ENCODE measurements at places on chromosomes 3 and 15.

DNA sequence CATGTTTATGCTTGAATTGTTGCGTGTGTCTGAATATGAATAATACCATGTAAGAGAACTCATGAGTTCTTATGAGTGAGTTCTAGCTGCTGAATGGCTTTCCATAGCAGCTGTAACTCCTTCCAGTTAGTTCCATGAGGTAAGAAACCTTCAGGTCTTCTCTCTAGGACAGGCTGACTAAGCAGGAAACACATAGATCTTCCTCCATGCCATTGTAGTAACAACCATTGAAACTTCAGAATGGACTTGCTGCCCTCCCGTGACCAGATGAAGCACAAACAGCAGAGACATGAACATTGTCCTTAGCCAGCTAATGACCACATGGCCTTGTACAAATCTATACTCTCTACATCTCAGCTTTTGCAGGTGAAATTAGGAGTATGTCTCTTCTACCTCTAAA lies 200.0 kb downstream of the ZNF385D start:
- H3K27me3 ChIP-seq = no peaks in the 10 kb centered on the region
- no peaks in the 10 kb centered on the region for H3K4me1 ChIP-seq
- no peak for DNase-seq
- no peak overlapping the region for H3K4me3 ChIP-seq
- H3K36me3 ChIP-seq = no peaks in the 10 kb centered on the region

DNA sequence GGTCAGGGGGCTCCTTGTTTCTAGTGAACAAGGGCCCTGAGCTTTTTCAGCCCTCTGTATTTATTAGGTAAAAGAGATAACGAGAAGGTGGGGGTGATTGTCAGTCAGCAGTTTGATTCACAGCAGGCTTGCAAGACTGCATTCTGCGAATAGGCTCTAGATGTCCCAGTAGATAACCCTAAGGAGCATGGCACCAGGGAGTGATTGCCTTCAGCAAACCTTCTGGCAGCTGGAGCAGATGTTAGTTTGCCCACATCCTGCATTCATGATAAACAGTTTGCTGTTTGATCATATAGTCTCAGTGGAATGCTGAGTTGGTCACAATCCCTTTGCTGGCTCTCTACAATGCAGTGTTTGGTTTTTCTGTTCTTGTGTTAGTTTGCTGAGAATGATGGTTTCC lies 161.3 kb upstream of the GADL1 start:
- no peak overlapping the region for H3K27ac ChIP-seq
- H3K4me1 ChIP-seq = no peaks in the 10 kb centered on the region
- no peak overlapping the region for H3K4me3 ChIP-seq
- peaks cover 4% of the 10 kb centered on the region for H3K36me3 ChIP-seq
- H3K27me3 ChIP-seq = no peaks in the 10 kb centered on the region

DNA sequence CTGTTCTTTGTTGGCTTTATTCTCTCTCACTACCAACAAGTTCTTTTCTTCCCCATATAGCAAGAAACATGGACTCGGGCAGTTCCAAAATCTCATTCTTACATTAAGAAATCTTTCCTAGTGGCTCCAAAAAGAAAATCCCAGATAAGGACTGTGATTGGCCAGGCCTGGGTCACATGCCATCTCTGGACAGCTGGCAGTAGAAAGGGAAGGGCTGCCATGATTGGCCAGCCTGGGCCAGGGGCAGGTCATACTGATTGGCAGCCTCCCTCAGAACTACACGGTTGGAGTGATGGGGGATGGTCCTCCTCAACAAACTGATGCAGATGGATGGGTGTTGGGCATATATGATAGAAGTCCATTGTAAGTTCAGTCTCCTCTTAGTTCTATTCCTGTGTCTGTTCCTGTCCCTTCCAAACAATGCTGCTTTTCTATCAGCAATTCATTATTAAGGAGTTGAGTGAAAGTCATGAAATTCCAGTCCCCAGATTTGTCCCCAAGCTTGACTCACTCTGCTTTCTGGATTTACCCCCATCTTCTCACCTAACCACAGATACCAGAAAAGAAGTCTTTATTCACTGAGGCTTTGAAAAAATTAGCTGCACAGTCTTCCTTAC lies 175.5 kb downstream of the ATG7 start:
- H3K27ac ChIP-seq = no peak overlapping the region
- peaks cover 3% of the 10 kb centered on the region for H3K36me3 ChIP-seq
- H3K27me3 ChIP-seq = no peaks in the 10 kb centered on the region

DNA sequence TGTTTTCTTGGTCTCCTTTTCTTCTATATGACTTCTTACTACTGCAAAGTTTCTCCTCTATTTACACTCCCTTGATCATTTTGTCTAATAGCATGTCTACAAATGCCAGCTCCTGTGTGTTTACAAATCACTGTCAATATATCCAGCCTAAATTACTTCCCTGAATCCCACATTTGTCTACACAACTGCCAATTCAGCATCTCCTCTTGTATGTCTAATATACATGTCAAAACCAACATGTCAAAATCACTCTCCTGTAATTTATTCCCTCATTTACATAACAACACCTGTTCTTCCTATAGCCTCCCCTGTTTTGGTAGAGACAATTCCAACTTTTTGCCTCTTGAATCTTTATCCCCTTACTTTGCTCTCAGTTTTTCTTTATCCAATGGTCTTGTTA lies 359.3 kb downstream of the PLOD2 start:
- no peak overlapping the region for H3K4me3 ChIP-seq
- H3K4me1 ChIP-seq = peaks cover 31% of the 10 kb centered on the region
- DNase-seq = no peak
- no peak overlapping the region for H3K27ac ChIP-seq
- no peaks in the 10 kb centered on the region for H3K27me3 ChIP-seq

DNA sequence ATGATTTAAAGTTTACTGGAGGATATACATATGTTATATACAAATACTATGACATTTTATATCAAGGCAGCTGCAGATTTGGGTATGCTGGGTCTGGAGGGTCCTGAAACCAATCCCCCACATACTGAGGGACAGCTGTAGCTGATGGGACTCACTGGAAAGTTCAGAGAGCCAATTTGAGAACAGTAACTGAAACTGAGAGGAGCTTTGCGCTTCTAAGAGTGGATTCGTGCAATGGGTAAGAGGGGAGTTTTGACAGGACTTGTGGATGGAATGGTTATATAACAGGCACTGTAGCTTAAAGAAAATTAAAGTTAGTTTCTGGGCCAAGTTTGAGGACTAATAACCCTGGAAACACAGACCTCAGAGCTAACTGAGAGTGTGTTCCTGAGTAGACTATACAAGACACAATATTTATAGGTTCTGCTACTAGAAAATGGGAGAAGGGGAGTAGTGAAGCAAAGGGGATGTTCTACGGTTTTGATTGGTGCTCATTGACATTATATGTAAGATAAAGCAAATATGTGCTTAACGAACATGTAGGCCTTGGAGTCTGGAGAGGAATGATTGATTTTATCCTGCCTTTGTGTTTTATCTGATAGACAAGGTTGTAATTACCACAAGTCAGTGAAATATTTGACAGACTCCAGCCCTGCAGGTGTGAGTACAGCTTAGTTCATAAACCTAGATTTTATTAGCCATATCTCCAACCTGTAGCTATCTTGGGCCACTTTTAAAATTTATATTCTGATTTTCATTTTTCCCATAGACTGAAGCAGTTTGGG lies 4.8 kb upstream of the ZMAT3 start:
- no peak for DNase-seq
- H3K4me3 ChIP-seq = no peak overlapping the region
- H3K27me3 ChIP-seq = no peaks in the 10 kb centered on the region
- H3K4me1 ChIP-seq = peaks cover 5% of the 10 kb centered on the region
- H3K27ac ChIP-seq = no peak overlapping the region

DNA sequence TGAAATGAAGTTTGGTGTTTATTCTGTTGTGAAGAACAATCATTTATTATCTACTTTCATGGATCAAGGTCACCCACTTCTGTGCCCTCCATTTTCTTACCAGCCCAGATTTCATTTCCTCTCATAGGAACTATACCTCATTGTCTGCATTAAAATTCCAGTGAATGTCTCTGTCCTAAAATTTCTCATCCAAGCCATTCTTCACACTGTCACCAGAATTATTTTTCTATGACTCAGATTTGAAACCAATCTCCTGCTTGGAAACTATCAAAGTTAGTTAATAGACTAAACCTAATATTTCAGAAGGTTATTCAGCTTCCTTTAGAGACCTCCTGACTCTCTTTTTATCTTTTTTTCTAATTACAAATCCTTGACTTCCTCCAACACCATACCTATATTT lies 364.1 kb upstream of the CBLB start:
- no peak for DNase-seq
- H3K4me1 ChIP-seq = peaks cover 15% of the 10 kb centered on the region
- H3K4me3 ChIP-seq = no peak overlapping the region
- H3K36me3 ChIP-seq = no peaks in the 10 kb centered on the region

GRCh38 chr3:188624384-188624783 lies 470.4 kb downstream of the LPP start:
- H3K27ac ChIP-seq = peak overlapping the region; percentile 92
- peak overlapping the region; percentile 29 for H3K4me3 ChIP-seq
- H3K4me1 ChIP-seq = peaks cover 50% of the 10 kb centered on the region
- H3K27me3 ChIP-seq = no peaks in the 10 kb centered on the region
- peaks cover 8% of the 10 kb centered on the region for H3K36me3 ChIP-seq
- no peak for DNase-seq

DNA sequence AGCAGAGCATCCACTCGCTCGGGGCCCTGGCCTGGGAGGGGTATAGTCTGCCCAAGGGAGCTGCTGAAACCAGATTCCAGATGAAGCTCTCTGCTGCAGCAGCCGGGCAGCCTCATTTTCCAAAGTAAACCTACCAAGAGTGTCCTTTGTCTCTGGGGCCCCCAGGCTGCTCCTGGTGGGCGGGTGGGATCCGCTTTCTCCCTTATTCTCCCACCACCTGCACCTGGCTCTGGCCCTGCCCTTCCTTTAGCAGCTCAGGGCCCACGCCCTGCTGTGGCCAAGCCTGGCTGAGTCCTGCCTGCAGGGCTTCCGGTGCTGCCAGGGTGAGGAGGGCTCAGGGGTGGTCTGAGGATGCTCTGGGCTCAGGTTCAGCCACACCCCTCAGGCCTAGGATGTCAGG lies 13.0 kb downstream of the SCN5A start:
- H3K4me1 ChIP-seq = peaks cover 4% of the 10 kb centered on the region
- no peak overlapping the region for H3K27ac ChIP-seq
- DNase-seq = no peak
- H3K4me3 ChIP-seq = no peak overlapping the region

DNA sequence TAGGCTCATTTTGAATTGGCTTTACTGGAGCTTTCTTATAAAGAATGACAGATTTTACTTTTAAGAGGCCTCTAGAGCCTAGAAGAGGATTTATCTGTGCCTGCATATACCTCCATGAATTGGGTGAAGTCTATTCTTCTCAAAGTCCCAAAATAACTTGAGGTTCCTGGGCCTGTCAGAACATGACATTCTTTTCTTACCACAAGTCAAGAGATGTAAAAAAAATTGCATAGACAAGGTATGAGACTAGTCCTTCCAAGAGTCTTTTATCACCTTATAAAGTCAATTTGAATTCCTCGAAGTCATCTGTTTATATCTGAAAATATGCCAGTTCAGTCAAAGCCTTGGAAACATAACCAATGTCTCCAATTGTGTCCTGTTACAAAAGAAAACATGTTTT lies 17.2 kb upstream of the CD200 start:
- no peak for DNase-seq
- no peaks in the 10 kb centered on the region for H3K4me1 ChIP-seq
- no peaks in the 10 kb centered on the region for H3K36me3 ChIP-seq
- no peaks in the 10 kb centered on the region for H3K27me3 ChIP-seq
- H3K27ac ChIP-seq = no peak overlapping the region

- H3K27ac ChIP-seq = no peak overlapping the region
- H3K36me3 ChIP-seq = no peaks in the 10 kb centered on the region
- H3K27me3 ChIP-seq = peaks cover 7% of the 10 kb centered on the region
- no peak for DNase-seq
- no peaks in the 10 kb centered on the region for H3K4me1 ChIP-seq
These were observed 78.3 kb downstream of the RSL24D1 start for GRCh38 chr15:55118344-55118870.

- no peak overlapping the region for H3K4me3 ChIP-seq
- no peaks in the 10 kb centered on the region for H3K27me3 ChIP-seq
- no peak overlapping the region for H3K27ac ChIP-seq
- peaks cover 7% of the 10 kb centered on the region for H3K36me3 ChIP-seq
- DNase-seq = no peak
These were observed 39.5 kb downstream of the GOLGA6A start for GRCh38 chr15:74042603-74043424.

DNA sequence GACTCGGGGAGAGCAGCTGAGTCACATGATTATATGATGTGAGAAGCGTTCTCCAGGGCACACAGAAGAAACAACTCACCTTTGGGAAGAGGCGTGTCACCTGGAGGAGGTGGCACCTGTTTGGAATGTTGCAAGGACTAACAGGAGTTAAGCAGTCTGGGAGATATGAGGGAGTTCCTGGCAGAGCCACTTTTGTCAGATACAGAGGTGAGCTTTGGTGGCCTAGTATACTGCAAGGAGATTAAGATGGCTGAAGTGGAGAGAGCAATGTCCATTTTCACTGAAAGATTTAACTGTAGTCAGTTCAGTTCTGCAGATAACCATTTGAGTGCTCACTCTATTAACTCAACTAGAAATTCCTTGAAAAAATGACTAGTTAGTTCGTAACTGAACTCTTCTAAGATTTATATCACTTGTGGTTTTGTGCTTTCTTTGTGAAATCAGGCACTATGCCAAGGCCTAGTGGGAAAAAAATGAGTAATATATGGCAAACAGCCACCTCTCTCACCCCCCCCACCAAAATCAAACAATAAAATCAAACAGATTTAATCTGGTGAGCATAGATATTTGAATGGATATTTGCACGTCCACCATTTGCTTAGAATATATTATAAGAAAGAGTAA lies 61.3 kb downstream of the CRYBG3 start:
- H3K4me1 ChIP-seq = peaks cover 10% of the 10 kb centered on the region
- H3K27me3 ChIP-seq = no peaks in the 10 kb centered on the region
- DNase-seq = no peak
- no peak overlapping the region for H3K27ac ChIP-seq
- no peak overlapping the region for H3K4me3 ChIP-seq

GRCh38 chr3:179272385-179272784 lies 21.5 kb upstream of the KCNMB3 start:
- H3K36me3 ChIP-seq = no peaks in the 10 kb centered on the region
- no peak overlapping the region for H3K27ac ChIP-seq
- H3K27me3 ChIP-seq = no peaks in the 10 kb centered on the region
- no peak overlapping the region for H3K4me3 ChIP-seq
- no peak for DNase-seq

GRCh38 chr3:129061023-129061887 lies 676 bp downstream of the GP9 start:
- H3K27me3 ChIP-seq = peaks cover 20% of the 10 kb centered on the region
- H3K27ac ChIP-seq = no peak overlapping the region
- H3K36me3 ChIP-seq = no peaks in the 10 kb centered on the region
- no peak for DNase-seq

GRCh38 chr3:114718898-114719210 lies 425.0 kb downstream of the TIGIT start:
- no peak overlapping the region for H3K27ac ChIP-seq
- no peaks in the 10 kb centered on the region for H3K36me3 ChIP-seq
- peaks cover 3% of the 10 kb centered on the region for H3K4me1 ChIP-seq
- DNase-seq = no peak
- no peak overlapping the region for H3K4me3 ChIP-seq

- H3K36me3 ChIP-seq = no peaks in the 10 kb centered on the region
- peaks cover 81% of the 10 kb centered on the region for H3K4me1 ChIP-seq
- H3K4me3 ChIP-seq = peak overlapping the region; percentile 38
- peak overlapping the region; percentile 96 for H3K27ac ChIP-seq
- no peak for DNase-seq
- H3K27me3 ChIP-seq = no peaks in the 10 kb centered on the region
These were observed 24.5 kb upstream of the TRAK1 start for GRCh38 chr3:42066516-42067181.

Measured in chondrocyte (in vitro differentiated cells).